ENCODE measurements at places on chromosomes 6 and 20.

DNA sequence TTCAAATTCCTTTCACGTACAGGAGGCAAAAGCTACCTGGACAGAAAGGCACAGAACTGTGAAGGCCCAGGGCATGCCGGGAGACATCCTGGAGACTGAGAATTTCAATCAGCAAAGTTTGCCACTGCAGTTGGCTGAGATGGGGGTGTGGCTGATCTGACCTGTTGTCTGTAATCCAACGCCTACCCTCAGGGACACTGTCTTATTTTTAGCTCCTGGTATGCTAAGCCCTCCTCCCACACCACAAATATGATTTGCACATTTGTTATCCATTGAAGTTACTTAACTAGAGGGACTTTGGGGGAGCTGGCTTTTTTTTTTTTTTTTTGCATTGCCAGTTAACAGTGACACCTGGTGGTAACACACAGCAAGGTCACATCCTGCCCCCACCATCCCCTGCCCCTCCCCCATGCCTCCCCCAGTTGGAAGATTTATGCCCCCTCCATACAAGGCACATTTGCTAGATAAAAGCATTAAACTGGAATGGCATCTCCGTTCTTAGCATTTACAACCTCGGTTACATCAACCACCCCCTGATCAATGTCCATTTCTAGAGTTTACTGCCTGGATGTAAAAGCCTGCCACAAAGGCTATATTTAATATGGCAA, 40.4 kb downstream of the TTI1 start:
- no peak for DNase-seq

- no peak for DNase-seq
Observed at GRCh38 chr6:40387871-40388264, 199.3 kb downstream of the LRFN2 start.

- no peak for DNase-seq
Observed at GRCh38 chr6:6865611-6866010, 242.2 kb upstream of the RREB1 start.

GRCh38 chr6:137736048-137736818, 130.8 kb upstream of the TNFAIP3 start:
- no peak for DNase-seq

DNA sequence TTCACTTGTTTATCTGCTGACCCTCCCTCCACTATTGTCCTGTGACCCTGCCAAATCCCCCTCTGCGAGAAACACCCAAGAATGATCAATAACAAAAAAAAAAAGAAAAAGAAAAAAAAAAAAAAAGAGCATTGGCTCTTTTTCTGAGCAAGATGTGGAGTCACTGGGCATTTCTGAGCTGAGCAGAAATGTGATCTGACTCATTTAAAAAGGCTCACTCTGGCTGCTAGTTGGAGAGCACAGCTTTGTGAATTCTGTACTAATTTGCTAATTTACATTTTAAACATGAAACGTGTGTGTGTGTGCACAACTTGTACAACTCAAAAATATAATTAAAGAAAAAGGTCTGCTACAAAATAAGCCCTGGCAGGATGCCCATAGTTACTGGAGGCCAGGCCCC, 20.2 kb downstream of the SCML4 start:
- DNase-seq: peak; percentile 21

GRCh38 chr6:148532698-148533097, 190.1 kb downstream of the SASH1 start:
- no peak for DNase-seq

All from T-helper 2 cell (primary cell).